Stimulated activated CD8-positive, alpha-beta memory T cell treated with anti-CD3 and anti-CD28 coated beads, Interleukin-12 subunit alpha, Interleukin-12 subunit beta, amount 100 ng/mL, for 1 hour (primary cell): ENCODE measurements at places on chromosomes 5 and 9.

- DNase-seq: no peak
These were observed 706.1 kb upstream of the CDH18 start for GRCh38 chr5:20694121-20694520.

DNA sequence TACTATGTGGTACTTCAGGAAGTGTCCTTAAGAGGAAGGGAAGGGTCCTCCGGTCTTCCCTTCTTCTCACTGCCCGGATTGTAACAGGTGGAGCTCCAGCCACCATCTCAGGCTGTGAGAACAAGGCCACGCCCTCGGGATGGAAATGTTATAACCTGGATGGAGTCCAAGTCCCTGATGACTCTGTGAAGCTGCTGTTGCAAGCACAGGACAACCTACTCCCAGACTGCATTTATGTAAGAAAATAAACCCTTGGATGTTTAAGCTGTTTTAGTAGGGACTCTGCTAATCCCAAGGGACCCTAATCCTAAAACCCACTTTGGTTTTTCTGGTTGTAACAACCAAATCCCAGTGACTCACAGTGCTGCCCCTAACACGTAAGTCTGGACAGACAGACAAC is 221.6 kb downstream of the ACTL7B start:
- no peak for DNase-seq

- no peak for DNase-seq
These were observed 417.1 kb downstream of the CSNK1G3 start for GRCh38 chr5:123929055-123929474.

DNA sequence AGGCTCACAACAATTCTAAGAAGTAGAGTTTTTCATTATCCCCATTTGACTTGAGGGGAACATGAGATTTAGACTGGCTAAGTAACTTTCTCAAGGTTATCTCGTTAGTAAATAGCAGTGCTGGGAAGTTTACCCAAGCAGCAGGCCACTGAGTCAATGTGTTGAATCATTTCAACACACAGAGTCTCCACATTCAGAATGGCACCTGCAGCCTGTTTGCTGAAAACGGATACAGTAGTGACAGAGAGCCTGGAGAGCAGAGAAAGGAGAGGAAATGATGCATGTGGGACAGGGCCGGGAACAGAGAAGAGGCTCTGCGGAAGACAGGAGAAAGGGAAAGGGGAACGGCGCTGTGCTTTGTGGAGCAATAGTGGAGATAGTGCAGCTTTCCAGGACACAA is 33.5 kb upstream of the ZSWIM6 start:
- DNase-seq: no peak

GRCh38 chr5:4643190-4643589 is 496.9 kb upstream of the ADAMTS16 start:
- DNase-seq: no peak

DNA sequence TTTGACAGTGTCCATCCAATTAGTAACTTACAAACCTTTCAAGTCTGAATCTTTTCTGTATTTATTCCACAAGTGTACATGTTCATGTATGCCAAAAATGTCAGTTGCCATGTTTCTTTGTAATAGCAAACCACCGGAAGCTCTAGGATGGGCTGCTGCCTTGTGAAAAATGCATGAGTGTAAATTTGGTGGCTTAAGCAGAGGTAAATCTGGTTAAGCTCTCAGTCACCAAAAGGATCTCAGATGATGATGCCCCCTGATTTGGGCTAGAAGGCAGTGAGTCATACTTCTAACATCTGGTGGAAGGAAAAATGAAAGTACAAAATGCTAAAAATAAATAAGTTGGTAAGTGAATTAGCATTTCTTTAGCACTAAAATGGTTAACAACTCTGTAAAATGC is 567.5 kb downstream of the ELAVL2 start:
- DNase-seq: no peak

DNA sequence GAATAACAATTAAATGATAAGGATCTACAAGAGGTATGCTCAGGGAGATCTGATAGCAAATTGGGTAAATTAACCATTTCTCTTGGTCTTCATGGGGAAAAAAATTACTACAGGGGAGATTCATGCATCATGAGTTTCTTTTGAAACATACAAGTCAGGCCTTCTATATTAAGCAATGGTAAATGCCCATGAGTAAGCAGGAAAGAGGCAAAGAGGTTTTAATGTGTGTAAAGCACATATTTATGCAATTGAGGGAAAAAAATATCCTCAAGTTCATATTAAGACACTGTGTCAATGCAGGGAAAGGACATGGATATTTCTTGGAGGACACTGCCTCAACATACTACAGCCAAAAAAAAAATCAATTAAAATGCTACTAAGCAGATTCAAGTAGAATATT is 73.4 kb upstream of the NR4A3 start:
- no peak for DNase-seq

DNA sequence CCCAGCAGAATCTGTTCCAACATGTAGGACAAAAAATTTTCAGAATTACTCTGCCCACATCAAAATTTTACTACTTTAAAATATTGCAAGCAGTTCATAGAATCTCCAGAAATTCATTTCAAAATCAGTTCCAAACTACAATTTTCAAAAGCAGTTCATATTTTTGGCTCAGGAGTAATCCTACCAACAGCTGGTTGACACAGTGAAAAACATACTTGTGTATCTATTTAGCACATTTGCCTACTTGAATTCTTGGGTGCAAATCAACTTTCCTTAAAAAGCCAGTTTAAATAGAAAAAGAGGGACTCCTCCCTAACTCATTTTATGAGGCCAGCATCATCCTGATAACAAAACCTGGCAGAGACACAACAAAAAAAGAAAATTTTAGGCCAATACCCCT is 31.5 kb downstream of the SOX30 start:
- DNase-seq: no peak

GRCh38 chr9:77016526-77017504 is 2.6 kb upstream of the FOXB2 start:
- no peak for DNase-seq

GRCh38 chr9:124765439-124765835 is 5.7 kb downstream of the NR6A1 start:
- no peak for DNase-seq

DNA sequence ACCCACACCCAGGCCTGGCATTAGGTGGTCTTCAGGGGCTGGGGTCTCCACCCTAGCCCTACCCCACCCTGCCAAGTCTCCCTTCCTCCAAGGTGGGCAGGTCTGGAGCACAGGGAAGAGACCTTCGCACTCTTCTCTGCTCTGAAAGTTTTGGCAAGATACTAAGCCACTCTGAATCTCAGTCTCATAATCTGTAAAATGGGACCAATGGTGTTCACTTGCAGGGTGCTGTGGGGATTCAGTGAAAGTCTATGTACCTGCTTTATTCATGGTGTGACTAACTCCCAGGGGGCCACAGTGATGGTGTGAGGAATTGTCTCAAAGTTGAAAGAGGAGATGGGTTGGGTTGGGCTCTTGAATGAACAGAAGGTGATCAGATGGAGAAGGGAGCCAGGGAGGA is 25.0 kb downstream of the LHX2 start:
- DNase-seq: no peak

DNA sequence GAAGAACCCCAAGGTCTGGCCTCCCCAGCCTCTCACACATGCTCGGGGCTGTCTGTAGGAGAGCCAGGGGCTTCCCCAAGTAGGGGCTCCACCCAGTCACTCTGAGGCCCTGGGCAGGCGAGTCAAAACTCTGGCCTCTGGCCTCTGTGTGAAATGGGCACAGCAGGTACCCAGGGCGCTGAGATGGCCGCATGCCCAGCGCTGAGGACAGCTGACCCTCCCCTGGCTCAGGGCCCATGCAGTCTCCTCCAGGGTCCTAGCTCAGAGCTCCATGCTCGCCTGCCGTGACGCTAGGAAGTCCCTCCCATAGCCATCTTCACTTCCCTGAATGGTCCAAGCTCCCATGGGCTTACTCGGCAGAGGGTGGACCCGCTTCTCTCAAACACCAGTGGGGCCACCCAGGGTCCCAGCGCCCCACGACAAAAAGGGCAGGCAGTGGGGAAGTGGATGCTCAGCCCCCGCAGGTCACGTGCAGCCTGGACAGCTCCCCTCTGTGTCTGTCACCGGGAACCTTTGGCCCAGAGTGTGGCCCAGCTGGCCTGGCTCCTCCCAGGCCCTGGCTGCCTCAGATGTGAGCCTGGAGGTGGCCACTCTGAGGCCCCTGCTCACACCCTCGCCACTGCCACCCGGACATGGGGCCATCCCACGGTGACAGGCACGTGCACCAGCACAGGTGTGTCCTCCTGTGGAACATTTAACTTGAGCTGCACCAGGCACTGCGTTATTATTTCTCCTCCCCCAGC is 12.2 kb upstream of the VAV2 start:
- no peak for DNase-seq
